ENCODE measurements at places on chromosomes 4 and X.

DNA sequence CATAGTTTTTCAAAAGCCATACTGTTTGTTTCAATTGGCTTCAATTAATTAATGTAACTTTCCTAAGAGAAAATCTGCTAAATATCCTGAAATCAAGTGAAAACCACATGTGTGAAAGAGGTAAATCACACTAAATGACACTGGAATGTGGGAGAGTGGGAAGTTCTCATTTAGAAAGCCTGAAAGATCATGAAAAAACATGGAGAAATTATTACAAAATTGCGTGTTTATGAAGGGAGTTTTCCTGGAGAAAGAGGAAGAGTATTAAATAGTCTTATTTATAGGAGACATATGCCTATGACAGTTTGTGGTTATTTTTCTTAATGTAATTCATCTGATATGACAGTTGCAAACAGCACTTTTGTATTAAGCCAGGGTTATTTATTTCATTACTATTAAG, 183.7 kb downstream of the DKK2 start:
- no peak for DNase-seq

- no peak for DNase-seq
Measured at GRCh38 chr4:88098993-88099752, 59.3 kb downstream of the ABCG2 start.

DNA sequence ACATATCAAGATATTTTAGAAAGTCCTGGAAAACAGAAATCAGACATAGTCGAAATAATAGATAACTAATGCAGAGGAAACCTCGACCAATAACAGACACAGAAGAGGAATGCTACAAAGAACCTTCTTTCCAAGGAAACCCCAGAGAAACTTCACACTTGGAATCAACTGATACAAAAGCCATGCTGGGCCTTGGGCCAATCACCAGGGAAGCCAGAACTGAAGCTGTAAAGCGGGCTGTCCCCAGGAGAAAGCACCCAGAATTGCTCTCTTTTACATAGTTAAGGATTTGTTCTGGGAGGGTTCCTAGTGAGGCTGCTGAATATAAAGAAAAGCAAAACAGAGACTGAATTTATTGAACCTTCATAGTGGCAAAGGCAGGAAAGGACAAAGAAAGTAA, 100.5 kb downstream of the PRDM5 start:
- no peak for DNase-seq

DNA sequence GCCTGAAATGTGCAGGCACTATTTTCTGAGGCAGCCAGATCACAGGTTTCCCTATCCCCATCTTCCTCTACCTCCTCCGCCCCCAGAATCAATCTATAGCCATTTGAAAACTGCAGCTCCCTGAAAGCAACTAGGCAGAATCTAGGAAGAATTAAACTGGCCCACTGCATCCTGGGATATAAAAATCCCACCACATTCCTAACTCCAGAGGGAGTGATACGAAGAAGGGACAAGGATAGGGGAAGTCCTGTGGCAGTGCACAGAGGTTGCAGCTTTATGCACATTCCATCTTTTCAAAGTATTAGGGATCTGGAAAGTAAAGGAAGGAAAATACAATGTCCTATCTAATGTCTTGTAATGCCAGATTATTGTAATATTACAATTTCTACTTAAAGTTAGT, 18.3 kb upstream of the HERC3 start:
- no peak for DNase-seq

DNA sequence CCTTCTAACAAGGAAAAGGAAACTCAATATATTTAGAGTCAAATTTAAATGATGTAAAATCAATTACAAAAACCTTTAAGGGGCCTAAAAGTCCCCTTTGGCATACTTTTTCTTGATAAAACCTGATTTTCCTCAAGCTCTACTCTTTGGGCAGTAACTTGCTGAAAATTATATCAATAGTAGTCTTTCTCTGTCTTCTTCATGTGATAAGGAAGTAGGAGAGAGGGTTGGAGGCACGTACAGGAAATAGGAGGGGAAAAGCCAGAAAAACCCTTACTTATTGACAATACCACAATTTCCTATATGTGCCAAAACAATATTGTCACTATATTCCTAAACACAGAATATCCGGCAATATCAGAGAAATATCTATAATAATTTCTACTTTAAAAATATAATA, 9.6 kb downstream of the RHOH start:
- DNase-seq = no peak

- DNase-seq = peak; percentile 21
Measured at GRCh38 chrX:134186362-134187121, 50.4 kb upstream of the CCDC160 start.

DNA sequence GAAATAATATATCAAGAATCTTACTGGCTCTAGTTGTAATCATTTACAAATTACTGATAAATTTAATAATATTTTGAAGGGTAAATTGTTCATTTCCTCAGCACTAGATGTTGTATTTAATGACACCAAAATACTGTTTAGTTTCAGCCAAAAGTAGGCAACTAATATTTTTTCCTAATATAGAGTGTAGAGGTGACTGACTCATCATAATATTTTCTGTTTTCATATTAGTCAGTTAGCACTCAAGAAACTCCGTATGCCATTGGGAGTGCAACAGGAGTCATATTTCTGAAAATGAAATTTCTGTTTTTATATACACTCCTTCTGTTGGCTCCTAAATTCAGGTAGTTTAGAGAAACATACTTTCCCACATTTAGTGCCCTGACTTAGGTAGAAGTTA, 36.6 kb upstream of the PTPN13 start:
- DNase-seq = no peak

GRCh38 chr4:93617606-93618005, 210.9 kb upstream of the ATOH1 start:
- no peak for DNase-seq

DNA sequence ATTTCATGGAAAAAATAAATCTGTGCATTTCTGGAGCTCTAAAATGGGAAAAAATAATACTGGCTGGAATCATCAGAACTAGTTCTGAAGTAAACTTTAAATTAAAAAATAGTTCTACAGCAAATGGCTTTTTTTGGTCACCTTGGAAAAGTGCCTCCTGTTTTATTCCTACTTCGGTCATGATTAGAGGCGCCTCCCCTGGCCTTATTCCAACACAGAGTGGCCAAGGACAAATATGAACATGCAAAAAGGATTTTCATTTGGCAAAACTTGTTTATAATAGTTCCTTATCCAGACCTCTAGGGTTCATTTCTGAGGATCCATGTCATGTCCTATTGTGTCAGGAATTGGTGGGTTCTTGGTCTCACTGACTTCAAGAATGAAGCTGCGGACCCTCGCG, 11.1 kb upstream of the KLF8 start:
- DNase-seq = no peak

DNA sequence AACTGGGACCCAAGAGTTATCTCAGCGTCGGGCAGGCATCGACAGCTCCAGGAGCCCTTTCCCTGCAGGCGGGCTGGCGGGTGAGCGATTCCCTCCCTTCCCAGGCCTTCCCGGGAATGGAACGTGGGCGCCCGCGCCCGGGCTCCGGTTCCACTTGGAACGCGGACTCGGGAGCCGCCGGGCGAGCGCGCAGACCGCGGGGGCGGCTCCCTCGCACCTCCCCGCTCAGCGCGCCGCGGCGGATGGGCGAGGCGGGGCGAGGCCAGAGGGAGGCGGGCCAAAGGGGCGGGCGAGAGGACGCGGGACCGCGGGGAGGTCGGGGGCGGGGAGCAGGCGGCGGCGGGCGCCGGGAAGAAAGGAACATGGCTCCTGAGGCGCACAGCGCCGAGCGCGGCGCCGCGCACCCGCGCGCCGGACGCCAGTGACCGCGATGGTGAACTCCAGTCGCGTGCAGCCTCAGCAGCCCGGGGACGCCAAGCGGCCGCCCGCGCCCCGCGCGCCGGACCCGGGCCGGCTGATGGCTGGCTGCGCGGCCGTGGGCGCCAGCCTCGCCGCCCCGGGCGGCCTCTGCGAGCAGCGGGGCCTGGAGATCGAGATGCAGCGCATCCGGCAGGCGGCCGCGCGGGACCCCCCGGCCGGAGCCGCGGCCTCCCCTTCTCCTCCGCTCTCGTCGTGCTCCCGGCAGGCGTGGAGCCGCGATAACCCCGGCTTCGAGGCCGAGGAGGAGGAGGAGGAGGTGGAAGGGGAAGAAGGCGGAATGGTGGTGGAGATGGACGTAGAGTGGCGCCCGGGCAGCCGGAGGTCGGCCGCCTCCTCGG, at the start of gene PKD2:
PKD2 (plus strand) TSS at position 332 of the 818 bp plus-strand sequence; CDS start at position 431, 99 bp downstream.
- peak; percentile 68 for DNase-seq

GRCh38 chrX:29841750-29842149, 373.6 kb upstream of the MAGEB2 start:
- DNase-seq = no peak

DNA sequence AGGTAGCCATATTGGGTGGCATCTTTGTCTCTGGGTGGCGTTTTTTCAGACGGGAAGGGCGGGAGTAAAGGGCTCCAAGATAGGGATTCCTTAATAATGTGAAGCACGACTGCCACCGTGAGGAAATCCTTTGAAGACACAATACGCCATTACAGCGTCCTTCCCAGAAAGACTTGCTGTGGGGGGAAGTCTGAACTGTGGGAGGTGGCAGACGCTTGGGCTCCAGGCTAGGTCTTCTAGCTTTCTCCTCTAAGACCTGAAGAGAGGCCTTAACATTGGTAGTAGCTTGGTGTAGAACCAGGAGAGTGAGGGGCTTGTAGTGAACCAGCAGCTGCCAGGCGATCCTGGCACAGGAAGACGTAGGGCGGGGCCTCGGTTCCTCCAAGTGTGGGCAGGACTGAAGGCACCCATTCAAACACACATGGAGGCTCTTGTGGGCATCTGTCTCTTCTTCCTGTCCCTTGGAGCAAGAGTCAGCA, 197.3 kb downstream of the OR13H1 start:
- no peak for DNase-seq

- DNase-seq = no peak
Measured at GRCh38 chr4:165723051-165723795, 149.8 kb upstream of the TLL1 start.

DNA sequence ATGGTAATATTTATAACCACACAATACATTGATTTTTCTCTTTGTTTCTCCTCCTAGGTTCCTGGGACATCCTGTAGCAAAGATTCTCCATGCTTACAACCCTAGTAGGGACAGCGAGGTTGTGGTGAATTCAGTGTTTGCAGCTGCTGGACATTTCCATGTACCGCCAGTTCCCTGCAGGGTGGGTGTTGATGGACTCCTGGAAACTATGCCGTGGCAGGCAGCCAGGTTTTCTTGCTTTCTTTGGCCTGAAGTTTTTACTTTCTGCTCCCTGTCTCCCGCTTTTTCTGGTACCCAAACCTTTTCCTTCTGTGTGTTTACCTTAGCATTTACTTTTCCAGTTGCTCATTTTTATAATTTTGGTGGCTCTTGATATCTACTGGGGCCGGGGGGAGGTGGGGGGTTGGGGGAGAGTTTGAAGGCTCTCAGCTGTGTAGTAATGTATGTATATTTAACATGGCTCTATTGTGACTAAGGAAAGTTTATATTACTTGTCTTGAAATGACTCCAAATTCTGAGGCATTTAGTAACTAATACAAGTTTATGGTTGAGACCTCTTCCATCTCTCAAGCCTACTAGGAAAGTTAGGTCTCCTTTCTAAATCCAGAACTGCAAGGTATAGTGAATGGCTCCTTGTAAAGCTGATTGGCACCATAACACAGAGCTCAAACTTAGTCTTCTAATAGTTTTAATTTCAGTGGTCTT, 89.7 kb downstream of the TMEM131L start:
- DNase-seq = no peak

DNA sequence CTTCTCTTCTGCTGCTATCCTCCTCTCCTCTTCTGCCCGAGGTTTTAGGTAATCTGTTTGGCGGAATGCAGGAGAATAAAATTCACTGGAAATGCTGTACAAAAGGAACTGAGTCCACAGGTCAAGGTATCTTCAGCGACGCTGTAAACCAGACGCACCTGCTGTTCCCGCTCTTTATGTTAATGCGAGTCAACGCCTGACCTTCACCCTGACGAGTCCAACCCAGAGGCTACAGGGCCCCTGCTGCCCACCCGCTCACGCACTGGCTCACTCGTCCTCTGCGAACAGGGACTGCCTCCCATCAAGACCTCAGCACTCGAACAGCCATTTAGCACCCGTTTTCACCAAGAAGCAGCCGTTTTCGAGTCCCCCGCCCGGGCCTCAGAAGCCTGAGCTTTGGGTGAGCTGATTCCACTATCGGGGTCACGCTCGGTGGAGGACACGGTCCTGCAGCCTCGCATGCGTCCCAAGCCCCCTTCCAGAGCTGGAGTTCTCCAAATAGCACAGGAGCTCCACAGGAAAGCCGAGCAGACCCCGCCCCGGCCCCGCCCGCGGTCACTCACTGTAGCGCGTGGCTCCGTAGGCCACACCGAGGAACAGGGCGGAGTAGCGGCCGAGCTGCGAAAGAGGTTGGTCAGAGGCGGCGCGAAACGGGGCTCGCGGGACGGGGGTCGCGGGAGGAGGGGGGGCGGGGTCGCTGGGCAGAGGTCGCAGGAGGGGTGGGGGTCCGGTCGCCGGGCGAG, 556 bp downstream of the ATP5ME start:
- no peak for DNase-seq

DNA sequence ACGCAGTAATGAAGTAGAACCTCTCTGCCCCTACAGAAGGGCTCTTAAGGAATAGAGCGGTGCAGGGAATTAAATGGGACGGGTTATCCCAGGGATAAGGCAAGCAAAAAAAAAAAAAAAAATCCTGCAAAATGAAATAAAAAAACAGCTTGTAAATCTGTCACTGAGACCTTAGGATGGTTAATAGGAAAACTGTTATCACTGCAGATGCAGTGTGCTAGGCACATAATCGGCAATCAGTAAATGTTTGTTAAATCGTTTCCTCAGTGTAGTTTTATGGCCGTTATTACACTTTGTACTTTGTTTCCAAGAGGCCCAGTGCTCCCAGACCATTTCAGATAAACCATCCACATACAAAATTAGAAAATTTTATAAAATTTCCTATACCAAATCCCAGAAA, 1.0 kb downstream of the HNRNPH2 start:
- DNase-seq = no peak

GRCh38 chr4:24328310-24328709, 256.0 kb downstream of the DHX15 start:
- DNase-seq = no peak

GRCh38 chrX:22652596-22652995, 347.2 kb upstream of the DDX53 start:
- no peak for DNase-seq

GRCh38 chrX:101483705-101484104, 1.6 kb upstream of the ARMCX4 start:
- no peak for DNase-seq

DNA sequence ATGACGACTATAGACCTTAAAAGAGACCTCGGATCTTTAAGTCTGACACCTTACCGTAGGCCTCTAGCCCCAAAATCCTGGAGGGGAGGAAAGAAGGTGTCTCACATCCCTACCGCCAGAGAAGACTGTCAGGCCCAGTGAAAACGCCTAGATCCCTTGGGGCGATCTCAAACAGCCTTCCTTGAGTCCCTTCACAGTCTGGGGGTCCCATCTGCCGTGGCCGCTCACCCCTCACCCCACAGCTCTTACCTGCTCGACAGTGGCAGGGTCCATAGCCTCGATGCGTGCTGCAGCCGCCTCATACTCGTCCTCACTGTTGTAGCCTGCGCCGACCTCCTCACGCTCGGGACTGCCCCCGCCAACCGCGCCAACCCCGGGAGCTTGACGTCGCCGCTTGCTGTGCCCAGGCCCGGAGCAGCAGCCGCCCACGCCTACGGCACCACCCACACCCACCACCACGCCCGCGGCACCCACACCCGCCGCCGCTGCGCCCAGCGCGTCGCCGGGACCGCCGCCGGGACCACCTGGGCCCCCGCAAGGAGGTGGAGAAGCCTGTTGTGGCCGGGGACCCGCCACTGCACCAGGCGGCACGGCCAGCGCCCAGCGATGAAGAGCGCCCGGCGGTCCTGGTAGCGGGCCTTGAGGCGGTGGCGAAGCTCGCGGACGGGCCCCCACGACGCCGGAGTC, 536 bp downstream of the OTUD5 start:
- peak; percentile 32 for DNase-seq

- DNase-seq = no peak
Measured at GRCh38 chr4:110087070-110087708, 111.2 kb downstream of the ELOVL6 start.

Data from activated effector memory CD4-positive, alpha-beta T cell treated with Interleukin-2 at 50 U/mL for 16 hours (primary cell).